Activated T-cell treated with anti-CD3 and anti-CD28 coated beads for 48 hours (primary cell): ENCODE measurements at places on chromosomes 12 and 14.

GRCh38 chr12:108214486-108214885, 85.4 kb downstream of the WSCD2 start:
- DNase-seq, result no peak

- DNase-seq, result no peak
These were observed 64.5 kb downstream of the DIP2B start for GRCh38 chr12:50569321-50569720.

DNA sequence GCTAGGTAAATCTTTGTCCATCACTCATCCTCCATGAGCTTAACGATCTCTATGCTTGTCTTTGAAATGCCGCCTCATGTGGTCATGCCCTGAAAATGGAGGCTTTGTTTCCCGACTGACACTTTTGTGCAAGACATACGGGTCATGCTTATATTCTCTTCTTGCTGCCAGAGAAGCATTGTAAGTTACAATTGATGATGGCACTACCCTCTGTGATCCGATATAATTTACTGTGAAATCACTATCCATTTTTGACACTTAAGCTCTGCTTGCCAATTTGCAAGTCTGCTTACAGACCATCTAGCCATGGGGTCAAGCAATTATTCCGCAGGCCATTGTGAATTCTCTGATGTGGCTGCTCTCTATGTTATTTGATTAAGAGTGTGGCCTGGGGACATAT, 650.0 kb downstream of the FLRT2 start:
- no peak for DNase-seq

GRCh38 chr12:116922194-116922897, 11.6 kb downstream of the FBXW8 start:
- no peak for DNase-seq

- no peak for DNase-seq
These were observed 719 bp upstream of the SRSF9 start for GRCh38 chr12:120470150-120470784.

- DNase-seq, result no peak
These were observed 19.3 kb downstream of the CHD8 start for GRCh38 chr14:21436567-21437062.
